Pons (tissue), 1 donor: ENCODE measurements at places on chromosomes 7 and 10.
A peak's percentile ranks its signal among the peaks of the same experiment; 100 is the strongest.

- DNase-seq = no peak
Observed at GRCh38 chr10:122427280-122427679, 27.2 kb upstream of the ARMS2 start.

DNA sequence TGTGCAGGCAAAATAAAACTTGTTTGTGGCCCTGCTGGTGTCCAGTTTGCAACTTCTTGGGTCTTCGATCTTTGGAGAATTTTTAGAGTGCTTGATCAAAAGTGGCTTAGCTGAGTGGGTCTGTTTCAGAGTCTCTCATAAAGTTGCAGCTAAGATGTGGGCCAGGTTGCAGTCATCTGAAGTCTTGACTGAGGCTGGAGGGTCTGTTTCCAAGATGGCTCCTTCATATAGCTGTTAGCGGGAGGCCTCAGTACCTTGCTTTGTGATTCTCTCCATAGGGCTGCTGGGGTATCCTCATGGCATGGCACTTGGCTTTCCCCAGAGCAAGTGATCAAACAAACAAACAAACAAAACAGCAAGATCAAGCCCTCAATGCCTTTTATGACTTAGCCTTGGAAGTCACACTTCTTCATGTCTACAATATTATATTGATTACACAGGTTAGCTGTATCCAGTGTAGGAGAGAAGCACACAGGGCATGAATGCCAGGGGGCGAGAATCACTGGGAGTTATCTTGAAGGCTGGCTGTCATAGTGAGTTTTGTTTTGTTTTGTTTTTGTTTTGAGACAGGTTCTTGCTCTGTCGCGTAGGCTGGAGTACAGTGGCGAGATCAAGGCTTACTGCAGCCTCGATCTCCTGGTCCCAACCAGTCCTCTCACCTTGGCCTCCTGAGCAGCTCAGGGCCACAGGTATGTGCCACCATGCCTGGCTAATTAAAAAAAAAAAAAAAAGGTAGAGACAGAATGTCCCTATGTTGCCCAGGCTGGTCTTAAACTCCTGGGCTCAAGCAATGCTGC, 10.2 kb downstream of the CYP26A1 start:
- DNase-seq = no peak

DNA sequence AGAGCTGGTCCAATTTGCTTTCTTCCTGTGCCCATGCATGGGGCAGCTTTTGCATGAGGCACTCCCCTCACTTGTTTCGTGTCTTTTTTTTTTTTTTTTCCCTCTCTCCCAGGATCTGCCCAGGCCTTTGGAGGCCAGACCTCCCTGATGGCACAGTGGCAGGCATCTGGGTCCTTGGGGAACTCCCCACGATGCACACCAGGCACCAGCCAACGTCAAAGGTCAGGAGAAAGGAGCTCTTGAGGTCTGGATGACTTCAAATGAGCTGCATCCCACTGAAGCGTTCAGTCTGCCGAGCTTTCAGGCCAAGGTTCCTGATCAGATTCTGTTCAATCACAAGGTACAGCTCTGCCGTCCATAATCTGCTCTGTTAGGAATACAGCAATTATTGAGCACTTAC, 97.2 kb upstream of the CARD11 start:
- no peak for DNase-seq

DNA sequence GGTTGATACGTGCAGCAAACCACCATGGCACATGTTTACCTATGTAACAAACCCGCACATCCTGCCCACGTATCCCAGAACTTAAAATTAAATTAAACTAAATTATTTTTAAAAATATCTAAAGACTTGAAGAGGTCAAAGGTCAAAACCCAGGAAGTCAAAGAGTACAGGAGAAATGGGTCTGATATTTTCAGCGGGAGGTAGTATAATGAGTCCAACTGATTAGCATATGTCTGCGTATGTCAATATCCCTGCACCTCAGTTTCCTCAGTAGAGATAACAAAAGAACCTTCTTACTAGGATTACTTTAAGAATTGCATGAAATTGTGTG, 133.0 kb downstream of the TMEM26 start:
- no peak for DNase-seq

DNA sequence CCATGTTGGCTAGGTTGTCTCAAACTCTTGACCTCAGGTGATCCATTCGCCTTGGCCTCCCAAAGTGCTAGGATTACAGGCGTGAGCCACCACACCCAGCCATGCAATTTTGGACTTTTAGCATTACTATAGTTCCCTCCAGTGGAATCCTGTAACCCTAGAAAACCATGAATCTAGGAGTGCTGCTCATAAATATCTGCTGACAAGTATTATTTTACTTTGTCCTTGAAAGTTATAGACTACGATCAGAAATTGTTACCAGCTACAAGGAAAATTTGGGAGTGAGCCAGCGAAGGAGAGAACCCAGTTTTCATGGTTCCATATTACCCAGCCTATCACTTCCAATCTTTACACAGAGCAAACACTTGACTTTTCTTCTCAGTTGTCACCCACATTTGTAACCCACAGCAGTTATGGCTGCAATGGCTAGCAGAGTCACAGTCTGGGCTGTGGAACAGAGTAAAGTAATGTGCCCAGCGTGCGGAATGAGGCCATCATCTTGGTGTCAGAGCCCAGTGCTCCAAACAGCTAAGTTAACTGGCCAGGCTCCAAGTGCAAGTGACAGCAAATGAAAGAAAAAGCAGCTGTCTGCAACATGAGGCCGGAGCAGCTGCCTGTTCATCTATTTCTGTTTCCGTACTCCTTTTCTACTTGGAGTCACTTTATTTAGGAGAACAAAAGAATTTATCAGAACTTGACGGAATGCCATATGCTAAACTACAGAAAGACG, 29.9 kb downstream of the ZC3HC1 start:
- peak; percentile 29 for DNase-seq

- no peak for DNase-seq
Observed at GRCh38 chr7:14000247-14000646, 10.8 kb upstream of the ETV1 start.

DNA sequence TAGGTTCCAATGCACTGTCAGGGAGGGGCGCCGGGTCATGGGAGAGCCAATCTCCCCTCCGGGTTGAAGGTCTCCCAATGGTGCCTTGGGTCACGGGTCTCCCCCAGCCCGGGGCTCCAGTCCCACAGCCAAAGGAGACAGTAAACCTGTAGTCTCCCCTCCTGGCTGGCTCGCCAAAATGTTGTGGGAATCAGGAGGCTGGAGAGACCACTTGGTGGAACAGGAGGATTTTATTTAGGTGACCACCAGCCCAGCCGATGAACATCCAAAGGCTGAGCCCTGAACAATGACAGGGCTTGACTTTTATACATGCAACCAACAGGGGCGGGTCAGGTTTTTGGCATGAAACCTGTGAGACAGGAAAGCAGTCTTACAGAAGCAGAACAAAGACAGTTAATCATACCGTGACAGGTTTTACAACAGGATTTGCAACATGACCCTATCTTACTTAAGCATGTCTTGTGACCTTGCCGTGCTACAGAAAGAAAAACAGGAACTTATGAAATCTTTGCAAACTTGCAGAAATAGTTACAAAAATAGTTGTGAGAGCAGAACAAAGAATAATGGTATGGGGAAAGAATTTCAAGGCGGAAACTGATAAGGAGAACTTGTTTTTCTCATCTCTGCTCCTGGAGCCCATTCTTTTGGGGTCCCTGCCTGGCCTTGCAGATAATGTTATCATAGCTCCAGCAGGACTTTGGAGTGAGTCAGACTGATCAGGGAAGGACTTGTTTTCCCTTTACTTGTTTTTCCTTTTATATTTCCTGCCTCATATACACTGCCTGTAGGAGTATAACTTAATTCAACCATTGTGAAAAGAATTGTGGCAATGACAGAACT, 7.1 kb downstream of the ERV3-1 start:
- peak; percentile 24 for DNase-seq

GRCh38 chr7:150945853-150946420, 32.2 kb downstream of the KCNH2 start:
- DNase-seq = peak; percentile 29

DNA sequence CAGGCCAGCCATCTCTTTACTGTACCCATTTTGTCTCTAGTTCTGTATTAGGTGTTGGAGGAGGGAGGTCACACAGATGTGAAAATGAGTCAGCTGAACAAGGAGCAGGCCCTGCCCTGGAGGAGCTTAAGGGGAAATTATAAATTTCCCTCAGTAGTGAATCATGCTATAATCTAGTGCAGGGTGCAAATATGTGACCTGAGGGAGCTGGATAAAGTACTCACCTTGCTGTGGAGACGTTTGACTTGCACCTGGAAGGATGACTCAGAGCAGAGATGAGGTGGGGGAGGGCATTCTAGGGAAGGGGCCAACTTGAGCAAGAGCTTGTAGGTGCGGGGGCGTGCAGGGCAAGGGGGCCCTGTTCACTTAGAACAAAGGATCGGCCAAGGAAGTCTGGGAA, 610.6 kb downstream of the SDK1 start:
- DNase-seq = no peak

- no peak for DNase-seq
Observed at GRCh38 chr7:5713124-5713912, 68.1 kb downstream of the RNF216 start.

DNA sequence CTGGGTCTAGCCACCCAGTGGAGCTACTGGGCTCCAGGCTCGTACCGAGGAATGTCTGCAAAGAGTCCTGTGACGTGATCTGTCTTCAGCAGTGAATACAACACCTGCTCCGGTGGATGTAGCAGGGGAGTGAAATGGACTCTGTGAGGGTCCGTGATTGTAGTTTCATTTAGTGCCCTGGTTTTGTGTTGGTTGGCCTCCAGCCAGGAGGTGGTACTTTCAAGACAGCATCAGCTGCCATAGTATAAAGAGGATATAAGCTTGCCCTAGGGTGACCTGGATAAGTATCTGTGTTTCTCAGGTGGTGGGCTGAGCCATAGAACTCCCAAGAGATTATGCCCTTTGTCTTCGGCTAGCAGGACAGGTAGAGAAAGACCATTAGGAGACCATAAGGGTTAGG, 24.6 kb upstream of the WNT2 start:
- DNase-seq = no peak

DNA sequence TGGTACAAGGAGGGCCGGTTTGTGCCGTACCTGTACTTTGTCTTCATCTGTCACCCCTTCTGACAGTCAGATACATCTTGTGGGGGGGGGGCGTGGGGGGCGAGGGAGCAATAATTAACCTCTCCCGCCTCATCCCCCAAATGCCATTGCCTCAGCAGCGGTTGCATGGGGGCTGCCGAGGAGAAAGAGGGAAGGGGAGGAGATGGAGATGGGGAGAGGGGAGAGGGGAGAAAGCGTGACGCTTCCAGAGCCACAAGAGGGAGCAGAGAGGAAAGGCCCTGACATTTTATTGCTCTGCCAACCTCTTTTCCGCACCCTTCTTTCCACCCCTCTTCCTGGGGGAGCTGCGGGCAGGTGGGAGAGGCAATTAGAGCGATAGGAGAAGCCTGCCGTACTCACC, 11.8 kb downstream of the KAZALD1 start:
- no peak for DNase-seq

DNA sequence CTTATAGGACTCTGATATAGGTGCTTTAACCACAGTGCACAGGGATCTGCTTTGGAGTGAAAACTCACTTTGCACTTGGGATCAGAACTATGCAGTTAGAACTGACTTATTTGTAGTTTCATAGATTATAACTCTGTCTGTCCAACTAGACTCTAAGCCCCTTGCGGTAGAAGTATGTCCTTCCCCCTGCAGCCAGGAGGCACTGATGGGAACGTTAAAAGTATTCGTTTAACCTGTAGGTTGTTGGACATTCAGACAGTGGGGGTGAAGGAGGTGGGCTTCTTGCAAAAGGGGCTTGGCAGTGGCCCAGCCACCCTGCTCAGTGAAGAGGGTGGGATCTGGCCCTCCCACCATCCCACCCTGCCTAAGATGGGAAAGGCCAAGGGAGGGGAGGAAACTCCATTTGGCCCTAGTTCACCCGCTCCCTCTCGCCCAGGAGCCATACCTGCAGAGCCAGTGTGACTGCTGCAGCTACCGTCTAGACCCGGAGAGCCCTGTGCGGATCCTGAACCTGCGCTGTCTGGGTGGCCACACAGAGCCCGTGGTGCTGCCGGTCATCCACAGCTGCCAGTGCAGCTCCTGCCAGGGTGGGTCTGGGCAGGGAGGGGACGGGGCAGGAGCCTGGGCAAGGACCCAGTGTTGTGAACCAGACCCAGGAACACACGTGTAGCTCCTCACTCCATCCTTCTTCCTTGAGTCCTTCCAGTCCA, 5.7 kb upstream of the ZNF862 start:
- DNase-seq = no peak

GRCh38 chr10:95290461-95291364, at the start of gene PDLIM1:
PDLIM1 (minus strand) TSS chr10:95291003; CDS start chr10:95290915, 88 bp downstream.
- no peak for DNase-seq

DNA sequence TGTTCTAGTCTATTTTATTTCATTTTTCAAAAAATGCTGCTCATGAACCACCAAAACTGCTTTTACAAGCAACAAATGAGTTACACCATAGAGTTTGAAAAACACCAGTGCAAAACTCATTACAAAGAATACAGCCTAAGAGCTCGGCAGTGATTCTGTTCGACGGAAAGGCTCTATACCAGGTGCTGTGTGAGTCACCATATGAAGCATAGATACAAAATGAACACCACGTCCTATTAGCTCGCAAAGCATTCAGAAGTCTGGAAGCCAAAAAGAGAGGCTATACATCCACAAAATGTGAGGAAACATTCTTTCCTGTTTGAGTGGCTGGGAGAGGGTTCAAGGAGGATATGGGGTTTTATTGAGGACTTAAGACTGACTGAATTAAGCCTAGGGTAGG, 136.1 kb downstream of the ATE1 start:
- no peak for DNase-seq

- DNase-seq = no peak
Observed at GRCh38 chr7:71659622-71660021, 527.7 kb downstream of the GALNT17 start.

DNA sequence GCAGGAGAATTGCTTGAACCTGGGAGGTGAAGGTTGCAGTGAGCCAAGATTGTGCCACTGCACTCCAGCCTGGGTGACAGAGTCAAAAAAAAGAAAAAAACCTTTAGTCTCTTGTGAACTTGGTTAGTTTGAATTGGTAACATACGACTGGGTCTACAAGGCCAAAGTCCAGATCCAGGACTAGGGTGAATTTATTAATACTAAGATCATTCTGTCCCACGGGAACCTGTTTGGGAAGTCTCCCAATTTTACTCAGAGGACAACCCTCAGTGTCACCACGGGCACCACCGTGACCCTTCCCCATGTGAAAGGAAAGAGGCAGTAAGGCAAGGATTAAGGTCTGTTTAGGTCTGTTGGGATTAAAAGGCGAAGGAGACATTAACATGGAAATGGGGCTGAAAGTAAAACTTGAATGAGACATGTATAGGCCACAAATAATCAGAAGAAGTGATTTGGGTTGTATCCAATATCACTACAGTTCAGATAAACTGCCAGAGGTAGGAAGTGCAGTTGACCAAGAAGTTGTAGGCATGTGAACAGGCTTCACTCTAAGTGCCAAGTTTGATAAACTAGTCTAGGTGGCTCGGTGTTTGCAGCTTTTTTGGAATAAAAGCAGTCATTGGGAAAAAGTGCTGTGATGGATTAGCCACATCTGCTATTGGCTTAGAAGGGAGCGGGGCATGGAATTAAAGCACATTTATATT, 30.7 kb downstream of the MYOF start:
- DNase-seq = no peak

GRCh38 chr7:153496257-153496656, 555.9 kb upstream of the DPP6 start:
- no peak for DNase-seq
